Amniotic stem cell (primary cell): ENCODE measurements at places on chromosomes 6 and 20.

DNA sequence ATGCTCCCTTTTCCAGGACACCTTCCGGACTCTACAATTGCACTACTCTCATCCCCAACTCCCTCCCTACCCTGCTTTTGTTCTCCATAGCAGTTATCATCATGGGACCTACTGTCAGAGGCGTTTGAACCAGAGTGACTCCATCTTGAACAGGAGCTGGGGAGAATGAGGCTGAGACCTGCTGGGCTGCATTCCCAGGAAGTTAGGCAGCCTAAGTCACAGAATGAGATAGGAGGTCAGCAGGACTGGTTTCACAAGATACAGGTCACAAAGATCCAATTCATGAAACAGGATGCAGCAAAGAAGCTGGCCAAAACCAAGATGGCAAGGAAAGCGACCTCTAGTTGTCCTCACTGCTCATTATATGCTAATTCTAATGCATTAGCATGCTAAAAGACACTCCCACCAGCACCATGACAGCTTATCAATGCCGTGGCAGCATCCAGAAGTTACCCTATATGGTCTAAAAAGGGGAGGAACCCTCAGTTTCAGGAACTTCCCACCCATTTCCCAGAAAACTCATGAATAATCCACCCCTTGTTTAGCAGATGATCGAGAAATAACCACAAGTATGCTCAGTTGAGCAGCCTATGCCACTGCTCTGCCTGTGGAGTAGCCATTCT lies 15.6 kb downstream of the SLC13A3 start:
- no peak for DNase-seq

- DNase-seq: no peak
Observed at GRCh38 chr6:66362888-66363287, 655.9 kb upstream of the EYS start.

DNA sequence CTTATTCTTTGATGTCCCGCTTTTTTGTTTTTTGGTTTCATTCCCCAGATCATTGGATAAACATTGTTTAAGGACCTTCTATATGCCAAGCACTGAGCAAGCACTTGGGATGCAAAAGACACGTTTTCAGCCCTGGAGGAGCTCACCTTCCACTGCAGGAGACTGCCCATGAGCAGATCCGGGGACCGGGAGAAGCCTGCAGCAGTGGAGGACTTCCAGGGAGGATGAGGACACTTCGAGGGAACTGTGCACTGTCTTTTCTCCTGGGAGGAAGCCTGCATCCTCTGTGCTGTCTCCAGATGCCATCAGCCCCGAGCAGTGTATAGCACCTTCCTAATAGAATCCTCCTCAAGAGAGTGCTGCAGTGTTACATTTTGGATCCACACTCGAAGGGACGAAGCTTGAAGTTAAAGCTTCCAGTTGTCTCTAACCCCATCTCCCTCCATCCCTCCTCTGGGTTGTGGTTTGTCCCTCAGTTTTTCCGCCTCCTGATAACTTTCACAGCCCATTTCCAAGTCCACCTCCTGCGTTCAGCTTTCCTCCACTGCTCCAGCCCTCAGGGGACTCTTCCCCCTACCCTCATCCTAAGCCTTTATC lies 5.8 kb upstream of the KCNG1 start:
- DNase-seq: no peak

DNA sequence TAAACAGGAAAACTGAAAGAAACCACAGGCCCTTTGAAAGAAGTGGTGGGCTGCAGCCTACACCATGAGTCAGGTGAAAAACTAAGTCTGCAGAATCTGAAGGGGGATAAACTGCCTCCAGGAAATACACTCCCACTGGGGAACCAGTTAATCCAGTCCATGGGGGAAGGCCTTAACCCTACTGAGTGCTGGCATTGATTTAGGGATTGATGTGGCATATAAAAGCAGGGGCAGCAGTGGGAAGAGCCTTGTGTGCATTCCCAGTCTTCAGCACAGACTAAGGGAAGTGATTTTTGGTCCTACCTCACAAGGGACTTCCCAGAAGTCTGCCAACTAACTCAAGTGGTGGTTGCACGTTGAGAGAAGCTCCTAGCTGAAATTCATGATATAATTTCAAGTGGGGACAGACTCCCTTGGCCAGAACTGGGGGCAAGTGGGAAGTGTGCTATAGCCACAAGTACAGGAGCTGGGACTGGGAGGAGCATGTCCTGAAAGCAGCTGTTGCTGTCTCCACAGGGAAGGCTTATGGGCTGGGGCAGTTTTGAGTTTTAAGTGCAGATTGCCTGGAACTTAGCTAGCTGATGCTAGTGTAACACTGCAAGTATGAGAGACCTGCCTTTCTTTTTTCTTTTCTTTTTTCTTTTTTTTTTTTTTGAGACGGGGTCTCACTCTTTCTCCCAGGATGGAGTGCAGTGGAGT lies 31.2 kb downstream of the CITED2 start:
- no peak for DNase-seq

- no peak for DNase-seq
Observed at GRCh38 chr6:107083047-107083768, 32.1 kb downstream of the BEND3 start.

GRCh38 chr6:154815938-154816820 lies 83.0 kb downstream of the SCAF8 start:
- no peak for DNase-seq

DNA sequence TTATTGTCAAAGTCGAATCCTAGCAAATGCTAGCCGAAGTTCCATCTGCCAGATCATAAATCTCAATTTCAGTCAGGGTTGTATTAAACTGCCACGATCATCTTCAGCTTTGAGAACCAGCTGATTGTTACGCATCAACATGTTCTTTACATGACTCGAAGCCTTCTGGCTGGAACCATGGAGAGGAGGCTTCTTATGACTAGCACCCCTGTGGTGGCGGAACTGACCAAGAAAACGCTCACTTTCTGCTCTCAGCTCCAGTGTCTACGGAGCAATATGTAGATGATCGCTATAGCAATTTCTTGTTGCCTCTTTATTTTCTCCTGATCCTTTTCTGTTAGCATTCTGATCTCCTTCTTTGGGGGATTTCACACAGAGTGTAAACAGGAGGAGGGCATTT lies 479.4 kb upstream of the SLC35B3 start:
- no peak for DNase-seq

GRCh38 chr6:140438346-140438735 lies 1063.9 kb upstream of the CITED2 start:
- no peak for DNase-seq
